Activated CD8-positive, alpha-beta T cell treated with anti-CD3 and anti-CD28 coated beads for 36 hours (primary cell): ENCODE measurements at places on chromosomes 7 and 10. TPM values are rescaled to one million over a fixed set of nuclear protein-coding genes. Genes with fewer than 3 reads are reported as not detected.

DNA sequence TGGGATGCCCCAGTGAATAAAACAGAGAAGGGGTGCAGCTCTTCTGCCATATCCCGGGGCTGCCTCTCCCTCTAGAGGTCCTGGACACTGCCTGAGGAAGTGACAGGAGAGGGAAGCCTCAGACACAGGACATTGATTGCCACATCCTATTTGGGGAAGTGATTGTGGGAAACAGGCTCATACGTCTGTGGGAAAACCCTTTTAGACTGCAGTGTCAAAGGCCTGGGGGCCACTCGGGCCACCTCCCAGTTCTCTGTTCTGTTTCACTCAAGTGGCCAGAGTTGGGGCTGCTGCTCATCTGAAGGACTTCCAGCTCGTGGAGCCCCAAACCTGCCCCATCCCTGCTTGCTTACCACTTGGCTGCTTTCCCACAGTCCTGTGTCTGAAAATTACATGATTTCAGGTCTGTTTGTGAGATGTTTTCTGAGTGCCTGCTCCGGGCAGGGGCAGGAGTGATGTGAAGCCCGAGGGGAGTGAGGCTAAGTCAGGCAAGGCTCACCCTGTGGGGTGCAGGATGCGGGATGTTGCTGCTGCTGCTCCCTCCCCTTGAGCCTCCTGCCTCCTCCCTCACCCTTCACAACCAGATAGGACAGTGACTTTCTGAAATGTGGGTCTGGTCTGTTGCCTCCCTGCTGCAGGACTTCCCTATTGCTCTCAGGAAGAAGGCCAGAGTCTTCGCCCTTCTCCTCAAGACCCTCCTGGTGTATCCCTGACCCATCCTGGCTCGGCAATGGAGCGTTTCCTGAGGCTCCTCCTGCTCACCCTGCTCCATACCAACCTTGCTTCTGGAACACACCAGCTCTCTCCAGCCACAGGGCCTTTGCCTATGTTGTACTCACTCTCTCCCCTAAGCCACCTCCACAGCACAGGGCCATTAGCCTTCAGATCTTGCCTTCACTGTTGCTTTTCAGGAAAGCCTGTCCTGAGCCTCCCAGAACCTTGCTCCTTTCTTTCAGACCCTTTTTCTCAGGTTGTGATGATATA is 58.4 kb downstream of the NEURL1 start:
- peak overlapping the region; percentile 4 for H3K27ac ChIP-seq
- H3K27me3 ChIP-seq: peaks cover 17% of the 10 kb centered on the region
- no peak for DNase-seq
- peaks cover 15% of the 10 kb centered on the region for H3K4me1 ChIP-seq
- no peaks in the 10 kb centered on the region for H3K36me3 ChIP-seq

- H3K27me3 ChIP-seq: peaks cover 4% of the 10 kb centered on the region
- no peak for DNase-seq
- H3K4me1 ChIP-seq: peaks cover 2% of the 10 kb centered on the region
These were observed 3.5 kb upstream of the CCL24 start for GRCh38 chr7:75817116-75817515.

DNA sequence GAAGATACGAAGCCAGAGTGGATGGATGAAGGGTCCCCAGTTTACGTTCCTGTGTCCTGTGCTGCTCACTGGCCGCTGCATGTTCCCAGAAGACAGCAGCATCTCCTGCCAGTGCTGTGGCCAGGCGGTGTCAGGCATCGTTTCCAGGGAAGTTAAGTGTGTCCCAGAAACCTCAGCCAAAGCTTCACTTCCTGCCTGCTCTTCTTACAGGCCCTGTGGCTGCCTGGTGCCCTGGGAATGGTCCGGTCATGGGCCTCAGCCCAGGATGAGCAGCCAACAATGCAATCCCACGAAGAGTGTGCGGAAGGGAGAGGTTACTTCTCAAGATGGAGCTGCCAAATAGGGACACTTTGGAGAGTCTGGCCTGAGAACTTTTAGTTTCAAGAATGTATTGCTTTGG is 99.7 kb upstream of the TARP start:
- H3K4me1 ChIP-seq: peaks cover 36% of the 10 kb centered on the region
- H3K27me3 ChIP-seq: no peaks in the 10 kb centered on the region
- DNase-seq: no peak

GRCh38 chr10:62426600-62426999 is 52.4 kb downstream of the ZNF365 start:
- no peak overlapping the region for H3K4me3 ChIP-seq
- no peak for DNase-seq
- H3K27ac ChIP-seq: peak overlapping the region; percentile 21

DNA sequence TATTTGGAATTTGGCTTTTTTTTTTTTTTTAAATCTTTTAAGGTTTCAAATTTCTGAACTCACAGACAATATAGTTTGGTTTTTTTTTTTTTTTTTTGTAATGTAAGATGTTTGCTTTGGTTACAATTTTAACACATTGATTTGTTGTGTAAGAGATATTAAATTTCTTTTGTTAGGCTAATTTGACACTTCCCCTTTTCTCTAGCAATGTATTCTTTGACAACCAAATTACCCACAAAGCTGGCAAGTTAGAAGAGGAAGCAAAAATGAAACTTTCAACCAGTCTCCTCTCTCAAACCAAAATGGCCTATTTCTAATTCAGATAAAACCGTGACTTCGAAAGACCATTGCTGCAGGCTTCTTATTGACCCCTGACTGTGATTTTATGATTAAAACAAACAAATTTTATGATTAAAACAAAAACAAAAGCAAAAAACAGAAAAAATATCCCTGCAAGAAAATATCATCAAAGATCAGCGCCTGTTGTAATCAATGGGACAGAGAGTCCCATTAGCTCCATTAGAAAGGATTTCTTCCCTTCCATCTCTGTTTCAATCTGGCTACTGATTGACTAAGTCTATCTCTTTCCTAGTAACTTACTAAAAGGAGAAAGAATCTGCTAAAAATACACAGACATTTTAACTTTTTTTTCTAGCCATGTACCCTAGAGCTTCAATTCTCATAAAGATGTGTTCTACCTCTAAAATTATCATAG is 489.2 kb downstream of the MDFIC start:
- DNase-seq: no peak
- H3K36me3 ChIP-seq: no peaks in the 10 kb centered on the region
- H3K27ac ChIP-seq: no peak overlapping the region
- peaks cover 1% of the 10 kb centered on the region for H3K4me1 ChIP-seq

- H3K36me3 ChIP-seq: no peaks in the 10 kb centered on the region
- H3K4me3 ChIP-seq: no peak overlapping the region
- H3K4me1 ChIP-seq: peaks cover 21% of the 10 kb centered on the region
- no peaks in the 10 kb centered on the region for H3K27me3 ChIP-seq
- no peak for DNase-seq
These were observed 294.4 kb upstream of the NPVF start for GRCh38 chr7:25522727-25523126.

GRCh38 chr7:135743907-135744731 is 4.5 kb downstream of the FAM180A start:
- no peaks in the 10 kb centered on the region for H3K36me3 ChIP-seq
- no peak overlapping the region for H3K4me3 ChIP-seq
- no peak overlapping the region for H3K27ac ChIP-seq
- H3K27me3 ChIP-seq: peaks cover 7% of the 10 kb centered on the region
- H3K4me1 ChIP-seq: no peaks in the 10 kb centered on the region

DNA sequence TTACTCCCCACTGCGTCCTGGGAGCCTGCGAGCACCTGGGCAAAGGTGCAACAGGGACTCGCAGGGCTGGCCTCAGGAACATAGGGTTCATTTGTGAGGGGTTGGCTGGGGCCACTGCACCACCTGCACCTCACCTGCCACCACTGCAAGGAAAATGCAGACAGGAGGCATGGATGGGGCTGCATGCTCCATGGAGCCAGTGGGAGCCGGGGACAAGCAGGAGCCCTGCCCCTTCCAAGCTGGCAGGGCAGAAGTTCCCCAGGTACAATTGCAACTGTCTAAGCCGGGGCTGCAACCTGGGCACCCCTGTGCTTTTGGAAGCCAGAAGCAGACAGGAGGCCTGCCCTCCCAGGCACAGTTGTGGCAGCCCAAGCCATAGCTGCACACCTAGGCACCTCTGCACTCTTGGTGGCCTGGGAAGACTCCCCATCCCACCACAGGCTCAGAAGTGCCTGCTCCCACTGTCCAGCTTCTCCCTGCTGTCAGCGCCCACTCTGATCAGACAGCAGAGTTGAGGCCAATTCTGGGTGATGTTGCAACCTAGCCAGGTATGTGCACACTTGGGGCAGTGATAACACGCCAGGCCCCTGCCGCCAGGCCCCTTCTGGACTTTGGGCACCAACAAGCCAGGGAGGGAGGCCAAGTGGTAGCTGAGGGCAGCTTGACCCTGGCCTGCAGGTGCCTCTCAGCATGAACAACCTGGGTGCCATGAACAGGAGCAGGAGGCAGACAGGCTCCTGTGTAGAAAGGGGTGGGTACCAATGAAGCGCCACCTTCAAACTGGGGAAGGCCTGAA is 58.2 kb downstream of the TMEM106B start:
- DNase-seq: no peak
- no peak overlapping the region for H3K27ac ChIP-seq
- no peaks in the 10 kb centered on the region for H3K27me3 ChIP-seq
- no peaks in the 10 kb centered on the region for H3K4me1 ChIP-seq
- no peaks in the 10 kb centered on the region for H3K36me3 ChIP-seq

- peaks cover 40% of the 10 kb centered on the region for H3K36me3 ChIP-seq
- no peak overlapping the region for H3K27ac ChIP-seq
- H3K4me1 ChIP-seq: peaks cover 14% of the 10 kb centered on the region
- no peaks in the 10 kb centered on the region for H3K27me3 ChIP-seq
- no peak for DNase-seq
- H3K4me3 ChIP-seq: no peak overlapping the region
These were observed 26.0 kb downstream of the AGK start for GRCh38 chr7:141577043-141577839.

DNA sequence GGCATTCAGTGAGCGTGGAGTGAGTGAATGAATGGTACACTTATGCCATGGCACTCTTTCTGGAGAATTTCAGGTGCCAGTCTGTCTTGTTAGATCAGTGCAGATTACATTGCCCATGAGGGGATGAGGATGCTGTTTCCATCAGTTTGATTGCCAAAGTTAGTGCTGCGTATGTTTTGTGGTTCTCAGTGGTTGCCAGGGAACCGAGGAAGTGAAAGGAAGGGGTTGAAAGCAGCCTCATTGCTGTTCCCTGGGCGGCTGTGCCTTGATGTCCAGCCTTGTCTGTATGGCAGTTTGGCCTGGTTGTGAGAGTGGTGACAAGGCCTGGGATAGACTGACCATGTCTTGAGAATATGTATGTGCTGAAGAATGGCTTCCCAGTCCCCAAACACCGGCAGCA is 30.2 kb downstream of the WBP1L start:
- peaks cover 7% of the 10 kb centered on the region for H3K36me3 ChIP-seq
- DNase-seq: peak; percentile 43
- H3K4me1 ChIP-seq: peaks cover 66% of the 10 kb centered on the region
- no peak overlapping the region for H3K4me3 ChIP-seq
- H3K27ac ChIP-seq: peak overlapping the region; percentile 27

DNA sequence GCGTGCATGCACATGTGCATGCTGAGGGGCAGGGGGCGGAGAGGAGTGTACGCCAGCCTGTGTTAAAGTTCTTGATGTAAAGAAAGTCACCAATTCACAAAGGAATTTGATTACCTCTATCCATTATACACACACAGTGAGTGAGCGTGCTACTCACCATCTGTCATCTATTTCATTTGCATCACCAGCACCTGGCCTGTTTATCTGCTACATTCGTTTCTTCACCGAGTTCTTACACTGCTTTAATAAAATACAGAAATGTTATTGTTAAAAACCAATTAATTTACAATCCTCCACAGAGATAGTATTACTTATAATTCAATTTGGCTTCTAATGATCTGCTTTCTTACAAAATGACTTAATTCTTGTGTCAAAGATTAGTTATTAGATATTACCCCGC is 32.6 kb downstream of the NEUROD6 start:
- H3K27ac ChIP-seq: no peak overlapping the region
- H3K36me3 ChIP-seq: no peaks in the 10 kb centered on the region
- no peaks in the 10 kb centered on the region for H3K27me3 ChIP-seq
- H3K4me1 ChIP-seq: no peaks in the 10 kb centered on the region
- H3K4me3 ChIP-seq: no peak overlapping the region

GRCh38 chr7:1059200-1060091 is 15.1 kb downstream of the GPR146 start:
- no peak overlapping the region for H3K27ac ChIP-seq
- no peak overlapping the region for H3K4me3 ChIP-seq
- H3K36me3 ChIP-seq: no peaks in the 10 kb centered on the region
- no peaks in the 10 kb centered on the region for H3K27me3 ChIP-seq

DNA sequence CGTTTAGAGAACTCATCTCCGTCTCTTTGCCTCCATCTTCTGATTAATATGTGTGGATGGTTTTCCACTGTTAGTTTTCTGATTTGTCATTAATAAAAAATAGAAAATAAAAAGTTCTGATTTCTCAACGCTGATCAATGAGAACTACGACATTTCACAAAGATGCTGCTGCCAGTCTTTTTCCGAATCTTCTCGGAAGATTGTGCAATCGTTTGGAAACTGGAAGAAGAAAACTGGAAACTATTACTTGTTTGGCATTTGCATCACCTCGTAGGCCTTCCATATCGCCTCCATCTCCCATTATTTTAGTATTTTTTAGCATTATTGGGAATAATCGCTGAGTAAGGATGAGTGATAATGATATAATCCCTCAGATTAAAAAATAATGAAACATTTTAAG is 123.2 kb upstream of the KLF6 start:
- H3K4me3 ChIP-seq: no peak overlapping the region
- no peak overlapping the region for H3K27ac ChIP-seq
- H3K36me3 ChIP-seq: no peaks in the 10 kb centered on the region
- DNase-seq: no peak
- peaks cover 3% of the 10 kb centered on the region for H3K4me1 ChIP-seq

The MMS19 gene
- total RNA-seq: 108 TPM
